Omental fat pad (tissue), 4 donors: ENCODE measurements at places on chromosomes 4 and X.

- no peak for DNase-seq
Measured at GRCh38 chrX:100264200-100264599, 145.9 kb downstream of the PCDH19 start.

DNA sequence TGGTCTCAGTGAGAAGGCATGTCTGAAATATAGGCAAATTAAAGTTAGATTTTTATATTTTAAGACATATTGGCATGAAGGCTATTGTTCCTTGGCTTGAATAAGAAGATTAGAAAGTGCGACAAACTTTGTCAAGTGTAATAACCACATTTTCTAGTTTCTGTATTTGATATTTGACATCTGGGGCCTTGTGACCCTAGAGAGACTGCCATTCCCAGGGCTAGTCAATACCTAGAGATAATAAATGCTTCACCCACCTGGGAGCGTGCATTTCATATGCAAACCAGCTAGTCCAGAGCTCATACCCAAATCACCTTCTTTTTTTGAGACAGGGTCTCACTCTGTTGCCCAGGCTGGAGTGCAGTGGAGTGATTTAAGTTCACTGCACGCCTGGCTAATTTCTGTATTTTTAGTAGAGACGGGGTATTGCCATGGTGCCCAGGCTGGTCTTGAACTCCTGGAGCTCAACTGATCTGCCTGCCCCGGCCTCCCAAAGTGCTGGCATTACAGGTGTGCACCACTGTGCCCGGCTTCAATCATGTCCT is 62.6 kb downstream of the COQ2 start:
- no peak for DNase-seq

- no peak for DNase-seq
Measured at GRCh38 chr4:73706811-73707210, 33.6 kb upstream of the CXCL8 start.

DNA sequence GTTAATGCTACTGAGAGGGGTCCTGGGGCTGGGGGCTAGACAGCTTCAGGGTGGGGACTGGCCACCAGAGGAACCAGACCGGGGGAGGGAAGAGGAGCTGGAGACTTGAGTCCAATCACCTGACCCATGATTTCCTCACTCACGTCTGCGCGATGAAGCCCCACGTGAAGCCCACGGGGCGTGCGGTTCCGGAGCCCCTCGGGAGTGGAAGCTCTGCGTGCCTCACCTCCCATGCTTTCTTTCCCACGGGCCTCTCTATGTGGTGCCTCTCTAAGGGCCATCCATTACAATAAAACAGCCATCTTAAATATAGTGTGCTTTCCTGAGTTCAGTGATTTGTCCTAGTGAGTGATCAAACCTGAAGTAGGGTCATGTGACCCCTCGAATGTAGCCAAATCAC is 119.9 kb downstream of the ENPP6 start:
- no peak for DNase-seq

DNA sequence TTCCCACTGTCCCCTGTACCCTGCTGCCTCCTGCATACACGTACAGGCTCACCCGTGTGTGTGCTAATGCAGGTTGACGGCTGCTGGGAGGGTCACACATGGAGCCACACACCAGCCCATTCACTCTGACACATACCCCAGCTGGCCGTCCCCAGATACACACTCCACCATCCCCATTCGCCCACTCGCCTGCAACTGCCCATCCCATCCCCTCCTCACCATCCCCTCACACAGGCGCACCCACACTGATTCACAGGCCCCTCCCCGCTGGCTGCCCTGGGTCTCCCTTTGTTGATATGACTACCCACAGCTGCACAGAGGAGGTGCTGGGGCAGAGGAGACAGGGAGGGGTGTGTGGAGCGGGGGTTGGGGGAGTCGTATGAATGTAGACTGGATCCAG is 25.7 kb downstream of the PJA1 start:
- no peak for DNase-seq

DNA sequence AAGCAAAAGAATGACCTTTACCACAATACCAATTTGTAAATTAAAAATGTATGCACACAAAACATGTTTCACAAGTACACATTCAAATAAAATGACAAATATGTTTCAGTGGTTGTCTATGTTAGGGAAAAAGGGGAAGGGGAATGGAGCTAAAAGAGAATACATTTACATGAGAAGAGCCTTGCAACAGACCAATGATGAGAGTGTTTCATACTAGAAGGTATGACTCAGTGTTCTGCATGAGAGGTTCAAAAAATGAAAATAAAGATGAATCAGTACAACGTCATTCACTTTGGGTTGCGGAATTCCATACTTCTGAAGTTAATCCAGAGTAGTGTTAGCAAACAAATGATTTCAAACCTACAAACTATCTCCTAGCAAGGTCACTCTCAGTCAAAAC is 51.7 kb downstream of the RPGR start:
- no peak for DNase-seq

GRCh38 chr4:37620176-37620575 is 66.0 kb downstream of the RELL1 start:
- no peak for DNase-seq

- no peak for DNase-seq
Measured at GRCh38 chrX:39309721-39310152, 508.5 kb downstream of the MID1IP1 start.

DNA sequence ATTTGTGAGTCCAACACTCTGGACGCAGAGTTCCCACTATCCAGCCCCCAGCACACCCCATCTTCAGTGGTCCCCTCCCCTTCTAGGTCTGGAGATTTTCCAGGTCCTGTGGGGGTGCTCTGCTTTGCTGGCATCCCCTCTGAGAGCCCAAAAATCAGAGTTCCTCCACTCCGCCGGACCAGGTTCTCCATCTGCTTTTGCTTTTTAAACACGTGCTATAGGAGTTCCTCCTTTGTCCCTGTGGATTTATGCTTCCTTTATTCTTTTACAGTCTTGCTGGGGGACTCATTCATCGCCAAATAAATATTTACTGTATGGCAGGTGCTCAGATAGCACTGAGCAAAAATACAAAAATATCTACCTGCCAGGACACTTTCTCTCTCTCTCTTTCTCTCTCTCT is 324.7 kb downstream of the STK32B start:
- no peak for DNase-seq

GRCh38 chrX:3461397-3462165 is 115.1 kb upstream of the MXRA5 start:
- no peak for DNase-seq

DNA sequence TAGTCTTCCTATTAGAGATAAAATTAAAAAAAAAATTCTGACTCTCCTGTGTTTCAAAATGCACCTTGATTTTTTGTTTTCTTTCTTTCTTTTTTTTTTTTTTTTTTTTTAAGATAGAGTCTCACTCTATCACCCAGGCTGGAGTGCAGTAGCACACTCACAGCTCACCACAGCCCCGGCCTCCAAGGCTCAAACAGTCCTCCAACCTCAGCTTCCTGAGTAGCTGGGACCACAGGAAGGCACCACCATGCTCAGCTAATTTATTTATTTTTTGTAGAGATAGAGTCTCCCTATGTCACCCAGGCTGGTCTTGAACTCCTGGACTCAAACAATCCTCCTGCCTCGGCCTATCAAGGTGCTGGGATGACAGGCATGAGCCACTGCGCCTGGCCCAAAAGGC is 41.1 kb upstream of the TMEM184C start:
- DNase-seq = no peak

- DNase-seq = no peak
Measured at GRCh38 chr4:139524062-139524631, 31.9 kb downstream of the SETD7 start.

DNA sequence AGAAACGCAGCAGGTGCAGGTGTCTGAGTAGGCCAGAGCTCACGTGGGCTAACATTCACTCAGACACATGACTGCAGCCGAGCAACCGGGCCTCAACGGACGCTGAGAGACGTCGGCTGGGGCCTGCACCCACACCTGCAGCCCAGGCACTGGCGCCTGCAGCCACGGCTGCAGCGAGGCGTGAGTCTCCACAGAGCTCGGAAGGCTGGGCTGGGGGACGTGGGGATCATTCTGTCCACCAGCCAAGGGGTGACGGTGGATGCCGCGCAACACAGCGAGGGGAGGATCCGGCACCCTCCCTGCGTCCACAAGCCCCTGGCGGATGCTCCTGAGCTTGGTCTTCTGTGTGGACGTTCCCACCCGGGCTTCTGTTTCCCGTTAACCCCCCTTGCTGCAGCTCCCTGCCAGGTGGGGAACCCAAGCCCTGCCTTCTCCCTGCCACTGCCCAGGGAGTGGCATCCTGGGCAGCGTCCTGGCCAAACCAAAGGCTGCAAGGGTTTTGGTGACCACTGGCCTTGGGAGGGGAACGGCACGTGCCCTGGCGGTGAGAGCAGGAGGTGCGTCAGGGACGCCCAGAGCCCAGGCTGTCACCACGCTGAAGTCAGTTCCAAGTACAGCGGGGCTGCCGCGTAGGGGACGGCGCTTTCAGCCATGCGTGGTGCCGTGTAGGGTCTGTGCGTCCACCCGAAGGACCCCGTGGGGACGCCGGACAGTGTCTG is 16.3 kb downstream of the PPP2R3B start:
- DNase-seq = no peak
